ENCODE measurements at places on chromosomes 5 and 9.
A peak's percentile ranks its signal among the peaks of the same experiment; 100 is the strongest.

GRCh38 chr5:68446487-68446894 lies 230.9 kb downstream of the PIK3R1 start:
- DNase-seq = no peak

DNA sequence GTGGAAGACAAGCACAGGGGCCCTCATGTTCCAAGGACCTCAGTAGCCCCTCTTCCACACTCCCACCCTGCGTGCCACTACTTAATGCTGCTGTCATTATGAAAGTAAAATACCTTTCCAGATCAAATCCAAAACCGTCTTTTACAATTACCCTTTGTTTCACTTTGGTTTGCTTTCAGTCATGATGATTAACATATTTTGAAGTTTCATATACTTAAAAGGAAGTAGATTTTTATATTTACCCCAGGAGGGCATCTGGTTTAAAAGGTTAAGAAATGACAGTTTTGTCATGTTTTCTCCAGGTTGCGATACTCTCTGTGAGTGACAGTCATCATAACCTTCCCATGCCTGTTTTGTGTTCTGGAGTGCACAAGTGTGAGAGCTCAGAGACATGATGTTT lies 13.5 kb upstream of the MAP1B start:
- DNase-seq = no peak

DNA sequence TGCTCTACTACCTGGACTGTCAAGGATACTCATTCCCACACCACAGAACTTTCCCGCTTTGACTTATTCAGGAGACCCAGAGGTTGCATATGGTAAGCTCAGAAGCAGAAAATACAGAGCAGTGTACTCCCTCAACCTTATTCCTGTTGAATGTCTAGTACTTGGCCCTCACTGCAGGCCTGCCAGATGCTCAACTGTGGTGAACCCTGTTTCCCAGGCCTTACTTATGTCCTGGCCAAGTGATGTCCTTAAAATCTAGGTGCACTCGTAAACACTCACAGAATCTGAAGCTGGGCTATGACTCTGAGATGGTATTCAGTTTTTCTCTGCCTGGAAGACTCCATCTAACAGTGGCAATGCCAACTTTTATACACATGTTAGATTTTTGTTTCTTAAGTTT lies 21.0 kb downstream of the DIAPH1 start:
- no peak for DNase-seq

DNA sequence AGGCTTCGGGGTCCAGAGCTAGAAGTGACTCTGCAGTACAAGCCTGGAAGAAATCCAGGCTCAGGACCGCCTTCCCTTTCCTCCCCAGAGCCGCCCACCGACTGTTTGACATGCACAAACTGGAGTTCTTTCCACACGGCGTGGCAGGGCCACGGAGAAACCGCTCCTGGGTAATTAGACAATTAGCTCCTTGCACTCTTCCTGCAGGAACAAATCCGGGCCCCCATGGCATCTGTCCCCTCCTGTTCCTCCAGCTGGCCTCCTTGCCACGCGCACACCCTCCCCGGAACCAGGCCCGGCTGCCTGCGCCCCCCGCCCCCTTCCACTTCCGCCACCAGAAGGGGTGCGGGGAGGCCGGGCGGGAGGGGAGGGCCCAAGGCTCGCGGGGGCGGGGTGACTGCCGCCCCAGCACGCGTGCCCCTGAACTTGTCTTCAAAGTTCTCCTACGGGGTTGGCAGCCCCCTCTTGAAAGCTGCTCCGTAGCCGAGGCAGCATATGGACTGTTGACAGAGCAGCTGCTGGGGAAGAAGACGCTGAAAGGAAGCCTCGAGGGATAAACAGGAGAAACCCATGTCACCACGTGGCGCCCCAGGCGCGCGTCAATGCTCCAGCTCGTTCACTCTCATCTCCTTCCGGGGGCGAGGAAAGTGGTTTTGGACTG lies 74.3 kb downstream of the SEC61B start:
- no peak for DNase-seq

GRCh38 chr5:158832731-158833130 lies 267.0 kb downstream of the EBF1 start:
- no peak for DNase-seq

- no peak for DNase-seq
These were observed 199.8 kb downstream of the GDNF start for GRCh38 chr5:37640088-37640487.

DNA sequence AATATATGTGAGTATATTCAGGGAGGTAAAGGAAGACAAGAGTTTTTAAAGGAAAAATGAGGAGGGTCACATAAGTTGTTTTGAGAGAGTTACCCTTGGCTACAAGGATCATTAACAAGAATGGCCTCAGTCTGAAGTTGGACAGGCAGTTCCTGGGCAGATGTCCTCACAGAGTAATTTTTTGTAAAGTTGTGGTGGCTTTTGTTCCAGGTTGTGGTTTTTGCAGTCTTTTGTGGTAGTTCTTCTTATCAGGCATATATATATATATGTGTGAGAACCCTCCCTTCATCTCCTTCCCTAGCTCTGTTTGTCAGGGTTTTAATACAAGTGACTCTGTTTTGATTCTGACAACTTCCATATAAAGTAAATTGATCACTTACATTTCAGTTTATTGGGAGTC lies 60.0 kb downstream of the CSNK1G3 start:
- DNase-seq = no peak

DNA sequence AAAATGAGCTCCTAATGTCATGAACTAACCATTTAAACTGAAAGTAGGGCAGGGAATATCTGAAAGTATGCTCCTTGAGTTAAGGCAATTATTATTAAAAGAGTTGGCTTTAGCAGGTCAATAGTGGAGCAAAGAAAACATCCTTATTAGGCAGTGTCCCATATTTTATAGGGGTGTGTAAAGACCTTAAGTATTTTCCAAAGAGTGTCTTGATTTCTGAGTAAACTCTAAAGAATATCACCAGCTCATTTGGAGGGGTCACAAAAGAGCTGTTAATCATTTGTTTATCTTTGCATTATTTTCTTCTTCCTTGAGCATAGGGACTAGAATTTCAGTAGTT lies 109.3 kb downstream of the MUSK start:
- DNase-seq = no peak

GRCh38 chr9:29555502-29555901 lies 1982.2 kb upstream of the C9orf72 start:
- DNase-seq = no peak

DNA sequence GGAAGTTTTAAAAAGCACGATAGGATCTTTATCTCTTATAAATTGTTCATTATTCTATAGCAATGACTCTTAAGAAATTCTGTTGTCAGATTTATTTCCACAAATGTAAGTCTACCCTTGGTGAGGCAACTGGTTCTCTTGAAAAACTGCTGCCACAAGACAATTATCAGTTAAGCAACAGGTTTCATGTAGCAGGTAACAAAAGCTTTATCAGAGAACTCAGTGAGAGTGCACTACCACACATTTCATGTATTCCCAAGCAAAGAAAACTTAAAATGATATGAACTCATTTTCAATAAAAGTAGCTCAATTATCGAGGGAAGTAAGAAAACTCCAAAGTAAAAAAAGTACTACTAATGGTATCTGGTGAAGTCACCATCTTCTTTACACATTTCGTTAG lies 9.4 kb downstream of the NR6A1 start:
- no peak for DNase-seq

GRCh38 chr5:40437452-40437861 lies 242.3 kb upstream of the PTGER4 start:
- DNase-seq = no peak

DNA sequence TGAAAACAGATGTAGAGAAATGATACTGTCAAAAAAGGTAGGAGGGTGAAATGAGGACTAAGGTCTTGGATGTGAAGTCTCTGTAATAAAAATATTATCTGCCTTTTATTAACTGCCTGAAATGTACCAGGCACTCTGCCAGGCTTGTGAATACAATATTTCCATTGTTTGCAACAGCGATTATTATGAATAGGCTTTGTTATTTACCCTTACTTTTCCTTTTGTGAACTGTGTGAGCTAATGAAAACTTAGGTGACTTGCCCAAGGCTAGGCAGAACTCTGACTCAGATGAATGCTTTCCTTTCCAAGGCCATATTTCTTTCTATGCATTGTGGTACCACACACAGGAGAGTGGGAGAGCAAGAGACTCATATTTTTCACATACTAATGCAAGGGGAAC lies 204.1 kb downstream of the CDH12 start:
- DNase-seq = no peak

DNA sequence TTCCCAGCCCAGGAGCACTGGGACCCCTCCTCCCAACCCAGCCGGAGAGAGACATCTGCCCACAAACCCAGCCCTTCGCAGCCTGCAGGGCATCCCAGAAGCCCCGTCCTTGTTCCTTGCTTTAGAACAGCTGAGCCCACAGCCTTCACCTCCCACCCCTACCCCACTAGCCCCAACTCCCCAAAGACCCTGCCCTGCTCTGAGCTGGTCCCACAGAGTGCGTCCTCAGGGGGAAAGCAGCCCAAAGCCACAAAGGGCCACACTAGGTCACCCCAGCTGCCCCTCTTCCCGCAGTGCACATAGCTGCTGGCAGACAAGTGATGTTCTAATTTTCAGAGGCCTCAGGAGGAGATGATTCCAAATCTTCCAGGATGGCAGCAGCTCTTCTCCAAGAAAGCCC lies 8.8 kb downstream of the PLPP7 start:
- no peak for DNase-seq

- DNase-seq = no peak
These were observed 42.8 kb upstream of the SVEP1 start for GRCh38 chr9:110622368-110622767.

GRCh38 chr9:114524247-114524681 lies 19.0 kb upstream of the WHRN start:
- DNase-seq = no peak

DNA sequence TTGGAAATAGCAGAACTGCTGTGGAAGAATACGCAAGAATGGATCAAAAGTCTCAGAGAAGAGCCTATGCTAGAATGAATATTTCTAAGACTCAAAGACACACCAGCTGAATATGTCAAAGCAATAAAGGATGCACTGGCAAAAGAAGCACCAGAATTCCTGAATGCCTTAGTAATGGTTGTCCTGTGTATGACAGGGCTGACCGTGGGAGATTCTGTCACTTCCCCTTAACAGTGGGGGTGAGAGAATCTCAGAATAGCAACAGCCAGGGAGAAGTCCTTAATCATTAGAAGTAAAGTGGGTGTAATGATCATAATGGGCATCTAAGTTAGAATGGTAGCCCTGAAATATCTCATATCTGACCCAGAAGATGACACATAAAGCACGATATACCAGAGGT lies 14.6 kb upstream of the PRR16 start:
- no peak for DNase-seq

GRCh38 chr5:9230355-9230754 lies 315.5 kb downstream of the SEMA5A start:
- no peak for DNase-seq

GRCh38 chr5:140253985-140254384 lies 48.9 kb downstream of the PFDN1 start:
- peak; percentile 22 for DNase-seq

GRCh38 chr9:36486329-36486932 lies 86.3 kb upstream of the MELK start:
- DNase-seq = no peak

GRCh38 chr5:179475208-179475751 lies 75.1 kb upstream of the RUFY1 start:
- DNase-seq = no peak

DNA sequence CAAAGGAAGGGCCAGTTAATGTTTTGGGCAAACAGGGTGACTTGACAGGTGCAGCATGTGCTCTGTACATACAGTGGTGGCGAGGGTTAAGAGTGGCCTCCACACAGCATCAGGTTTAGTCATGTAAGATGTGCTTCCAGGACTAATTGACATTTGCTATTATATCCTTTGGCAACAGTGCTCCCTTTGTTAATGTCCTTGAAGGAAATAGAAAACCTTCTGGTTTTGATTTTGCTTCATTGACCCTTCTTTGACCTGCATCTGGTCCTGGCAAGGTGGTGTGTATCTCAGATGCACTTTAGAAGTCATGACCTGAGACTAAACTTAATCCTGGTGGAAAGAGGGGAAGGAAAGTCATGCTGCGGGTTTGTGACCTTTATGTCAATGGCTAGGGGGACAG lies 440.0 kb downstream of the ENC1 start:
- peak; percentile 68 for DNase-seq

GRCh38 chr9:92245005-92245797 lies 48.3 kb downstream of the IARS1 start:
- no peak for DNase-seq

DNA sequence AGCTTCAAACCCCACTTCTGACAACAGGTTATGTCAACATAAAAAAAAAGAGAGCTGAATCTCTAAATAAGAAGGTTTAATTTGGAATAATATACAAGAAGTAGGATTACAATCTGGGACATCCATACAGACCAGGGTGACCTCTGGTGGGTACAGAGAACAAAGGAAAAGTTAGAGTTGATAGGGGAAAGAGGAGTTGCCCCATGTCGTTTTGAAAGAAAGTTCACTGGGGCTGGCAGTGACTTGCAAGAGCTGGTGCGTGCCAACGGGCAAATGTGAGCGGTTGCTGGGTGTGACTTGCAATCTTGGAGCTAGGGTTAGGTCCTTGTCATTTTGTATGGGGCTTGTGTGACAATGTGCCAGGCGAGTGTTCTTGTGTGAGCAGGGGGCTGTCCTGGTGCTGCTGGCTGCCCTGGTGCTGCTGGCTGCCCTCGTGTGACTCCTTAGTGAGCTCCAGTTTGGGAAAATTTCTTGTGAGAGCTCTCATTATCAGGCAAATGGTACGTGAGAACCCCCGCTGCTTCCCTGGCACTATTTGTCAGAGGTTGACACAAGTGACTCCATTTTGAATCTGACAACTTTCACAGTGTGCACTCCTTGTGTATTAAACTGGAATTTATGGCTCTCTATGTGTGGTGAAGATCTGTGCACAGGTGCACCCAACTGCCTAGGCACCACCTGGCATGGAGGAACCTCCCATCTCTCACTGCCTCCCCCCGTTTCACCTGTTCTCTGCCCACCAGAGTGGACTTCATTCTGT lies 69.8 kb downstream of the UBE2QL1 start:
- DNase-seq = no peak

- no peak for DNase-seq
These were observed 129.6 kb downstream of the SEC61B start for GRCh38 chr9:99351647-99352046.

DNA sequence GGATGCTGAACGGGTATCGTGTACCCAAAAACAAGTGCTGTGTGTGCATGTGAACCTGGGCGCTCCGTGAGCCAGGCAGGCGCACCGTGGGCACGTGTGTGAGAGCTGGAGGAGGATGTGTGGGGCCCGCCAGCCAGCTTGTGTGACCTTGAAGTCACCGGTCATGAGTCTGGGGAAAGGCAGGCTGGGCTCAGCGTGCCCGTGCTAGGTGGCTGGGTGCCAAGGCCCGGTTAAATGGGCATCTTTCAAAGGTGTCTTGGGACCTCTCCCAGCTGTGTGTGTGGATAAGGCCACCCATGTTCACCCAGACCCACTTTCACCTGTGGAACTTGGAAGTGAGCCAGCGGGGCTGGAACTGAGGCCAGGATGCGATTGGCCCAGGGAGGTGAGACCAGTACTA lies 3.4 kb downstream of the KCNT1 start:
- DNase-seq = no peak
